ENCODE measurements at places on chromosomes 12 and 14. TPM values are rescaled to one million over a fixed set of nuclear protein-coding genes. Genes with fewer than 3 reads are reported as not detected.
A peak's percentile ranks its signal among the peaks of the same experiment; 100 is the strongest.

DAZAP2 gene
- 24.9 TPM for total RNA-seq

DNA sequence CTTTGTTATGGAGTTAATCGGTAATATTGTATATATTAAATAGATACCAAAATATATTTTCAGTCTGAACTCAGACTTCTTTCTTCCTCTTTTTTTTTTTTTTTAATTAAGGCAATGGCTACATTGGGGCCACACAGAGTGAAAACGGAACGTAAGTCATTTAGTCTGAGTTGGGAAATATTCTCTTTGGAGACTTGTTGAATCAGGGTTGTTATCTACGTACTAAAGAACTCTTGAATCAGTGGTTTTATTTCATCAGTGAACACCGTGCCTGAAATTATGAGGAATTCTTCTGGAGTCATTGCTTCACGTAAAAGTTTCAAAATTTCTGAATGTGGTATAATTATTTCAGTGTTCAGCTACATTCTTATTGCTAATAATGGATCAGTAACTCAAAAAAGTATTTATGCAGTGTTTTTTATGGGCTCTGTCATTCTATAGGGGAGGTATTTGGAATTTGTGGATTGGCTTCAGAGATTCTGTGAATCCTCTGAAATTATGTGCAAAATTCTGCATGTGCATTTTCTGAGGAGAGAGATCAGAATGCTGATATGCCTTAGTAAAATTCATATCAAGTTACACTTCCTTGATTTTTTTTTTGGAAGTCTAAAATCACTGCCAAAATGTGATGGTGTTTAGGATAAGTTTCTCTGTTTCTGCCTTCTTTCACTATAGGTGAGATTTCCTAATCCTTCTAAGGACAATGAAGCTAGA lies 39.6 kb downstream of the BRMS1L start:
- H3K4me1 ChIP-seq, result no peaks in the 10 kb centered on the region
- H3K27me3 ChIP-seq, result no peaks in the 10 kb centered on the region
- H3K4me3 ChIP-seq, result no peak overlapping the region
- H3K36me3 ChIP-seq, result peaks cover 19% of the 10 kb centered on the region
- DNase-seq, result no peak
- H3K27ac ChIP-seq, result no peak overlapping the region

TAS2R46 gene
- 0.48 TPM for total RNA-seq

DNA sequence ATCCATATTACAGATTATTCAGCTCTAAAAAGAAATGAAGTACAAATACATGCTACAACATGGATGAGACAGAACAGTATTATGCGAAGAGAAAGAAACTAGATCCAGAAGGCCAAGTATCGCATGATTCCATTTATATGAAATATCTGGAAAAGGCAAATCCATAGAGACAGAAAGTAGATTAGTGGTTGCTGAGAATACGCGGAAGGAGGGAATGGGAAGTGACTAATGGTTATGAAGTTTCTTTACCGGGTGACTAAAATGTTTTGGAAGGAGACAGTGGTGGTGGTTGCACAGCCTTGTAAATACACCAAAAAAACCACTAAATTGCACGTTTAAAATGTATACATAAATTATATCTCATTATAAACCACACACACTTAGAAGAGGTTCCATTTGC lies 12.5 kb downstream of the PRDM4 start:
- no peaks in the 10 kb centered on the region for H3K4me1 ChIP-seq
- DNase-seq, result no peak
- H3K27me3 ChIP-seq, result no peaks in the 10 kb centered on the region
- H3K4me3 ChIP-seq, result no peak overlapping the region
- peaks cover 48% of the 10 kb centered on the region for H3K36me3 ChIP-seq
- H3K27ac ChIP-seq, result no peak overlapping the region

OASL gene
- not detected for total RNA-seq

DNA sequence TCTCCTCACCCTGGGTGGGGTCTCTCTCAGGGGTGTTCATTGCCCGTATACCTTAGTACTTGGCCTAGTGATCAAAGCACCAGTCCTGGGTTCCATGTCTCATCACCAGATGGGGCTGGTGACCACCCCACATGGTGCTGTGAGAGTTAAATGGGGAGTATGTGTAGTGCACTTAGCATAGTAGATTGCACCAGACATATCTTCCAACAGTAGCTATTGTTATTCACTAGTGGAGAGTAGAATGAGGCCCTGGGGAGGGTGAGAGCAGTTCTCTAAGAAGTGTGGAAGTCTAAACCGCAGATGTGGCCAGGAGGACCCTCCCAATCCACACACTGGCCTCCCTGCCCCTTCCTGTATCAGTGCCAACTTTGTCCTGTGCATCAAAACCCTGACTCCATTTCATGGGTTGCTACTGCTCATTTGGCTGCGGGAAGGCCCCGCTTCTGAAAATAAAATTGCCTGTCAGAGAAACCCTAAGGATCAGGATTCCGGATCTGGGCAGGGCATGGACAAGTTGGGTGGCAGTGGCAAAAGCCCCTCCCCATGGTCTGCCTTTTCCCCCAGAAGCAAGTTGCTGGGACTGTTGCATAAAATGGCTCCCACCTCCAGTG lies 4.4 kb downstream of the CD9 start:
- H3K27ac ChIP-seq, result peak overlapping the region; percentile 86
- DNase-seq, result no peak
- peaks cover 34% of the 10 kb centered on the region for H3K4me1 ChIP-seq
- no peaks in the 10 kb centered on the region for H3K27me3 ChIP-seq
- no peaks in the 10 kb centered on the region for H3K36me3 ChIP-seq

DNA sequence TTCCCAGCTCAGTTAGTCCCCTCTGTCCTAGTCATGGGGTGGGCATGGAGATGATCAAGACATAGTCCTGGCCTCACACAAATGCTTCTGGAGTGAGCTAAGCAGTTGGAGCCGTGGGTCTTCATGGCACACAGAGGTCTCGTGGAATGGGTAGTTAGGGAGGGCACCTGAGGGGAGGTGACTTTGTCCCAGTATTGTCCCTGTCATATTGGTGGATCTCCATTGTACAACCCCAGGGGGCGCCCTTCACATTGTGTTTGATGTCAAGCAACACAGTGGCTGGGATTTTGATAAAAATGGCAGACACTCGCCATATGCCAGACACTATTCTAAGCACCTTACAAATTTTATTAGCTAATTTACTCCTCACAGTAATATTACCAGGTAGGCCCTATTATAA lies 175.4 kb upstream of the LHX5 start:
- peak; percentile 72 for DNase-seq
- H3K4me3 ChIP-seq, result no peak overlapping the region

- H3K27me3 ChIP-seq, result no peaks in the 10 kb centered on the region
- H3K4me3 ChIP-seq, result no peak overlapping the region
- no peaks in the 10 kb centered on the region for H3K36me3 ChIP-seq
- H3K4me1 ChIP-seq, result no peaks in the 10 kb centered on the region
- DNase-seq, result no peak
- no peak overlapping the region for H3K27ac ChIP-seq
Observed at GRCh38 chr12:92546635-92547348, 156.0 kb upstream of the PLEKHG7 start.

DNA sequence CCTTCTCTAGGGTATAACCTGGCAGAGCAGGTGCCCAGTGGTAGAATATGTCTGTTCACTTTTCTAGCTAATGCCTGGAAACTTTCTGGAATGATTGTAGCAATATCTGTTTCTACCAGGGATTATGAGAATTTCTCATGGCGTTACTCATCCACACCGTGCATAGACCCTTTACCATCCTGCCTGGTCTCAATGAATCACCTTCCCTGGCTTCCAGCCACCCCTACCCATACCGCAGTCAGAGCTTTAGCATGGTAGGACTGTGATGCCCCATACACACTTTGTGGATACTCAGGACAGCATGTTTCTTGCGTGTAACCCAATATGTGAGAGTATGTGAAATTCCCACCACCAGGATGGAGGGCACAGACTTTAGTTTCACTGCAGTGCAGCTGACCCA lies 45.4 kb downstream of the TUNAR start:
- H3K36me3 ChIP-seq, result no peaks in the 10 kb centered on the region
- H3K27me3 ChIP-seq, result no peaks in the 10 kb centered on the region
- H3K4me1 ChIP-seq, result no peaks in the 10 kb centered on the region
- H3K4me3 ChIP-seq, result no peak overlapping the region

- H3K4me3 ChIP-seq, result no peak overlapping the region
- no peak overlapping the region for H3K27ac ChIP-seq
- DNase-seq, result no peak
- H3K36me3 ChIP-seq, result no peaks in the 10 kb centered on the region
Observed at GRCh38 chr12:104506676-104507401, 50.1 kb downstream of the CHST11 start.

- no peak overlapping the region for H3K4me3 ChIP-seq
- DNase-seq, result no peak
- no peaks in the 10 kb centered on the region for H3K36me3 ChIP-seq
- H3K4me1 ChIP-seq, result no peaks in the 10 kb centered on the region
- no peak overlapping the region for H3K27ac ChIP-seq
Observed at GRCh38 chr14:56300495-56300894, 182.3 kb downstream of the PELI2 start.

GRCh38 chr12:95701722-95702418 lies 88.7 kb downstream of the NTN4 start:
- no peak overlapping the region for H3K27ac ChIP-seq
- H3K36me3 ChIP-seq, result no peaks in the 10 kb centered on the region
- H3K4me1 ChIP-seq, result no peaks in the 10 kb centered on the region
- no peaks in the 10 kb centered on the region for H3K27me3 ChIP-seq
- no peak for DNase-seq
- H3K4me3 ChIP-seq, result no peak overlapping the region

DNA sequence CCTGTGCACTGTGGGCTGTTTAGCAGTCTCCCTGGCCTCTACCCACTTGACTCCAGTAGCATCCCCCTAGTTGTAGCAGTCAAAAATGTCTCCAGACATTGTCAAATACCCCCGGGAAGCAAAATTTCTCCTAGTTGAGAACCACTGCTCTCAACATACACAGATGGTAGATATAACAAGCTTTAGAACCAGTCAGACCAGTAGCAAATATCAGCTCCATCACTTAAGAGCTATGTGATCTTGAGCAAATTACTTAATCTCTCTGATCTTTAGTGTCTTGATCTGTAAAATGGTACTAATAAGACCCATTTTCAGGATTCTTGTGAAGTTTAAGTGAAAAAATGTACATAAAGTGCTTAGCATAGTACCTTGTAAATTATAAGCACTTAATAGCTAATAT lies 96.2 kb downstream of the DUSP6 start:
- H3K4me3 ChIP-seq, result no peak overlapping the region
- H3K27ac ChIP-seq, result no peak overlapping the region
- no peak for DNase-seq
- H3K27me3 ChIP-seq, result no peaks in the 10 kb centered on the region
- H3K4me1 ChIP-seq, result peaks cover 2% of the 10 kb centered on the region
- no peaks in the 10 kb centered on the region for H3K36me3 ChIP-seq

GRCh38 chr12:125470838-125471783 lies 405.9 kb downstream of the AACS start:
- DNase-seq, result no peak
- no peak overlapping the region for H3K27ac ChIP-seq
- H3K27me3 ChIP-seq, result no peaks in the 10 kb centered on the region
- no peaks in the 10 kb centered on the region for H3K36me3 ChIP-seq
